ENCODE measurements at places on chromosomes 4 and X.

- no peak for DNase-seq
Measured at GRCh38 chr4:156685308-156685707, 286.3 kb downstream of the PDGFC start.

GRCh38 chrX:107716118-107716684 is 59.4 kb downstream of the TSC22D3 start:
- no peak for DNase-seq

- DNase-seq: no peak
Measured at GRCh38 chr4:123930996-123931395, 534.4 kb downstream of the SPRY1 start.

- no peak for DNase-seq
Measured at GRCh38 chr4:131534944-131535645, 1614.0 kb upstream of the PCDH10 start.

GRCh38 chrX:55109306-55109705 is 20.5 kb downstream of the PAGE2 start:
- DNase-seq: no peak

DNA sequence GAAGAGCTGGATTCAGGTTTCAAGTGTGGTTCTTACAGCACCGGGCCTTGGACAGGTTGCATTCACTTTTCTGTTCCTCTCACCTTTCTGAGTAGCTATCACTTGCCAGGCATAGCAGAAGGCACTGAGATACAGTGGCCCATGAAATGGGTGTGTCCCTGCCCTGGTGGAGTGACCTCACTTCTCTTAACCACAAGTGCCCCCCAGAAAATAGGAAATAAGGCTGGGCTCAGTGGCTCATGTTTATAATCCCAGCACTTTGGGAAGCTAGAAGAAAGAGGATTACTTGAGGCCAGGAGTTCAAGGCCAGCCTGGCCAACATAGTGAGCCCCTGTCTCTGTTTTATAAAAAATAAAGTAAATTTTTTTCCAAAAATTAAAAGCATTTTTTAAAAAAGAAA is 101.7 kb upstream of the KIT start:
- DNase-seq: no peak

DNA sequence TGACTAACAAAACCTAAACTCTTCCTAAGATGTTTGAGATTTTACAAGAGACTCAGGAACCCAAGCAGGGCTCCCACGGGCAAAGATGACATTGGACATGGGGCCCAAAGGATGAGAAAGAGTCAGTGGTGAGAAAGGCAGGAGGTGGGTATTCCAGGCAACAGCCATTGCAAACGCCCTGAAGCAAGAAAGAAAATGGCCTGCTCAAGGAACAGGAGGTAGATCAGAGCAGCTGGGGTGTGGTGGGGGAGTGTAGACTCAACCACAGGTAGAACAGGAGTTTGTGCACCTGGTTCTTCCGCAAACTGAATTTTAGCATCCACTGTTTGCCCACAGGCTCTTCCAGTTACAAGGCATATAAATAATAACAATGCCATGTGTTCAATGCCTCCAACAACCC is 3.3 kb downstream of the PPP2R2C start:
- DNase-seq: no peak

- no peak for DNase-seq
Measured at GRCh38 chrX:113136836-113137235, 296.2 kb upstream of the AMOT start.

GRCh38 chrX:15107367-15107988 is 162.4 kb downstream of the ASB9 start:
- no peak for DNase-seq

GRCh38 chr4:47010347-47010911 is 17.0 kb upstream of the GABRA4 start:
- DNase-seq: no peak

GRCh38 chr4:102174719-102175189 is 170.5 kb downstream of the SLC39A8 start:
- no peak for DNase-seq

DNA sequence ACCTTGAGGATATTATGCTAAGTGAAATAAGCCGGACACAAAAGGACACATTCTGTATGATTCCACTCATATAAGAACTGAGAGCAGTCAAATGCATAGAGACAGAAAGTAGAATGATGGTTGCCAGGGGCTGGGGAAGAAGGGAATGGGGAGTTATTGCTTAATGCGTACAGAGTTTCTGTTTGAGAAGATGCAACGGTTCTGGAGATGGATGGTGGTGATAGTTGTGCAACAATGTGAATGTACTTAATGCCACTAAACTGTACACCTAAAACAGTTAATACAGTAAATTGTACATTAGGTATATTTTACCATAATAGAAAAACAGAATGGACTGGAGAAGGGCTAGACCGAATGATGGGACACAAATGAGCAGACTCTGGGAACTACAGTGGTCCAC is 15.8 kb downstream of the MAOB start:
- no peak for DNase-seq

DNA sequence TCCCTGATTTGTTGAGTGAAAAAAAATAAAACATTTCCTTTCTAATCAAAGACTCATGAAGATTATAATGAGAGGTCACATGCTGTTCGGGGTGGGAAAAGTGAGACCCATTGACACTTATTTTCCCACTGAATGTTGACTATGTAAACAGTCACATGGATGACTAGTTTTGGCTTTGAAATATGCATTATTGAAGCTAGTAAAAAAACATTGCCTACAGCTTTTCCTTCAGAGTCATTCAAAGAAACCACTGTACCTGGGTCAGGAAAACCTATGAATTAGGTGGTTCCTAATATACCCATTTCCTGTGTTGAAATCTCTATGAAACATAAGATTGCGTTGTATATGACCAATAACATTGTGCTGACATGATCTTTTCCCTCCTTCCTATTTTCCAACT is 251.2 kb downstream of the CFAP299 start:
- DNase-seq: no peak

DNA sequence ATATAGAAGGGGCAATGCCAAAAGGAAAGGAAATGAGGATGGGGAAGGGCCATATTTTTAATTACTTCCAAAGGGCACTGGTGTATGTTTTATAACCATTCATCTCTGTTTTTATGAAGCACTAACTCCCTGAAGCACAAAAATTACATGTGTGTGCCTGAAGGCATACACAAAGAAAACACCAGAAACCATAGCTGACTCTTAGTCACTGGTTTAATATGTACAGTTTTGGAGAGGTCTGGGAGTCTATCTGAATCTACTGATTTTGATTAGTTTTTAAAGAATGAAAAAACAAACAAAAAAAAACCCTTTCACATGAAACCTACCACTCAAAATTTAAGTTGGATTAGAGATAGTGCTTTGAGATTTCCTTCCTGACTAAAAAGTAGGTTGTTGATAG is 438.7 kb downstream of the RPA4 start:
- DNase-seq: no peak

DNA sequence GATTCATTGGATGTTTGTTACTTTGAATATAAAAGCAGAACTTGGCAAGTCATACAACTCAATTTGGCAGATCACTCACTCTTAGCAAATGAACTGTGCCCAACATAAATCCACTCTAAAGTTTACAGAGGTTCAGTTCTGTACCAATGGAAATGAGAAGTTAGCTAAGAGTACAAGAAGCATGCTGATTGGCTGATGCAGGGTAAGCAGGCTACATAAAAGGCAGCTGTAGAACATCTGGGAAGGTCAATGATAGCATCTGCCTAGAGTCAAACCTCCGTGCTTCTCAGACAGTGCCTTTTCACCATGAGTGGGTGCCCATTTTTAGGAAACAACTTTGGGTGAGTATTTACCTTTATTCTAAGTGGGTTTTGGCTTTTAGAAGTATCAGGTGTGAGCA is at the start of gene TDO2:
TSS of gene TDO2 (plus strand) at position 244 of the 400 bp plus-strand sequence. CDS start at position 307, 63 bp downstream.
- no peak for DNase-seq

- DNase-seq: no peak
Measured at GRCh38 chr4:176464748-176465147, 145.0 kb downstream of the SPCS3 start.

GRCh38 chr4:76984127-76984526 is 34.6 kb downstream of the SEPTIN11 start:
- no peak for DNase-seq

DNA sequence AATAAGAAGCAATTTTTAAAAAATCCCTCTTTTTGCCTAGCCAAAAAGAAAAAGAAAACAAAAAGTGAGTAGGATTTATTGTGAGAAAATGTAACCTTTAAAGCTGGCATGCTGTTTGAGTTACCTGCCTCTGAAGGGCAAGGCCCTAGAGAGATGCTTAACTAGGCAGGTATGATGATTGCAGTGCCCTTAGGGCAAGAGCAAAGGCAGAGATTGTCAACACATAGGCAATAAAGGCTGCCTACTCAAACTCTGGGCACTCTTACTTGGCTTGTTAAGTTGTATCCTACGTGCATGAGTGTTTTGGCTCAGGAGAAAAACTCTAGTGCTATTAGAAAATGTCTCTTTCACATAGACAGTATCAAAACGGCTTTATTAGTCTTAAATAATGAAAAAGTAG is 306.0 kb downstream of the RPA4 start:
- DNase-seq: no peak

DNA sequence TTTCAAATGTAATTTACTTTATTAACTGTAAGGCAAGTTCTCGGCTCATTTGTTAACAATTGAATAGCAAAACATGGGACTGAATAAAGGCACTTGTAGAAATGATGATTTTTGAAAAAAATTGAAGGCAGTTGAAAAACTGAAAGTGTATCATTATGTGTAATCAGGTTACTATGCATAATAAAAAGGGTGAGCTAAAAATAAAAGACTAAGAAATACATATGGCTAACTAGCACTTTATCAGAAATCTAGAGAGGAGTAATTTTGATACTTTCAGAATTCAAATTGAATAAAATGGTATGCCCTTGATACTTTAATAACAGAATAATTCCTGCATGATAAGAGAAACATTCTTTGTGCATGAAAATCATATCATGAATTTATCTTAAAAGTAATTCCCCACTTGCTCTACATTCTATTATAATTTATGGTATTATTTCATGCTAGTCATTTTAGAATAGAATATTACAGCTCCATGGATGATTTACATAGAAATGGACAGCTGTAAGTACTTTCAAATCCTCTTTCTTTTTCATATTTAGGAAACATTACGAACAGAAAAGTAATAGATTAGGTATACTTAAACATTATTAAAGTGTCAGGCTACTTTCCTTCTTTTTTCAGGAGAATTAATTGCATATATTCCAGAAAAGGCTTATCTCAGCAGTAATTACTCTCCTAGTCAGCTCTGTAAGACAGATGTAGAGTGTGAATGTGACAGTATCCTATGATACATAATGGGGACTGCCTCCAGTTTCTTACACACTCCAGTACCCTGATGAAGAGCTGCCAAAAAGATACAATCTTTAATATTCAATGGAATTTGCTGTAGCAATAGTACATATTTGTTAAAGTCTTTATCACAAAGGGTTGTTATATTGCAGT is 697.3 kb downstream of the CCSER1 start:
- no peak for DNase-seq

DNA sequence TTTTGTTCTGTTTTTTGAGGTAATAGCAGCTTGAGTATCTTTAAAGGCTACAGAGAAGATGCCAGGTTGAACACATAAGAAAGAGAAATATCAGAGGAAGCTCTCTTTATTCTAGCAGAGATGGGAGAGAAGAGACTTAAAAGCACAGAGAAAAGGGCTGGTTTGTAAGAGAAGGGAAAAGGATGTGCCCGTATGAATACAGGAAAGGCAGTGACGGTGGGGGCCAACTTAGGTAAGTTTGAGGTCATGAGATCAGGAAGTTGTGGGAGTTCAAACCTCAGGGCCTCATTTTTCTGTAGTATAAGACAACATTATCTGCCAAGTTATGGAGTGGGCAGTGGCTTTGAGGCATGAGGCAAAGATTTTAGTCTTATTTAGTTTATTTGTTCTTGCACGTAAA is 121.3 kb upstream of the S100G start:
- peak; percentile 42 for DNase-seq

DNA sequence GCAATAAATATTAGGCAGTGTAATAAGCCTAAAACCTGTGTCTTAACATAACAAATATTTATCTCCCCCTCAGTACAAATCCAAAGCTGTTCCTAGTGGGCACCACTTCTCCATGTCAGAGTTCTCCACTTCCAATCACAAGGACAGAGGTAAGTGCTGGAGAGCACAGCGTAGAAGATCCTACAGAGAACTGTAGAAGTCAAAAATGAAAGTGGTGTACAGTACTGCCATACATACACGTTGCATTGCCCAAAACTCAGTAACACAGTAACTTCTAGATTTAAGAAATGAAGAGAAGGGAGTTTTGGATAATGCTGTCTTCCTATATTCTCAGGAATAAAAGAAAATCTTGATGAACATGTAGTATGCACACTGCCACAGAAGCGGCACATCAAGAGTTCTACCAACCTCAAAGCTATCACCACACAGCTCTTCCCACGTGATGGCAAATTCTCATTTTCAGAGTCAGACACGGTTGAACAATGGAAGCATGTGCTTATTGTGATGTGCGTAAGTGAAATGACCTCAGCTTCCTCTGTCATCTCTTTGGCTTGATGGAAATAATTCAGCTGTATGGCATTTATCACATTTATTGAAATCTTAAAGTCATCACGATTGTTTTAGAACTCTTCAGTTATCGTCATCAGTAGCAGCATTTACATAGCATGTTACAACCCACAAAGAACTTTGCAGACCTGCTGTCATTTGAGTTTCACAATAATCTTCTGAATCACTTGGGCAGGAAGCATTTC is 27.1 kb upstream of the SPANXN4 start:
- no peak for DNase-seq

- no peak for DNase-seq
Measured at GRCh38 chr4:127788517-127788916, 6.4 kb downstream of the HSPA4L start.

DNA sequence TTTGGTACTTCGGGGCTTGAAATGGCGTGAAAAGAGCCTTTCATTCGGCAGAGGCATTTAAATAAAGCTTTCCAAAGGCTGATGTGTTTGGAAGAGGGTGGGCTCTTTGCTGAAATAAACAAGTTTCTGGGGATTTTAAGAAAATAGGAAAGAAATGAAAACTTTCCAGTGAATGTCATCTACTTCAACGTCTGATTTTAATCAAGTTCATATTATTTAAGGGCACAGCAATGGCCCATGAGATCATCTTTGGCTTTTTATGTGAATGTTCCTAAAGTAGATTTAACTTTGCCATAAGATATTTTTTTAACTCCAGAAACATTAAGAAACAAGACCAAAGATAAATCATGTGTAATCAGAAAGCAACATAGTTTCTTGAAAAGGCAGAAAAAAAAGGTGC is 69.8 kb upstream of the TTC29 start:
- no peak for DNase-seq

DNA sequence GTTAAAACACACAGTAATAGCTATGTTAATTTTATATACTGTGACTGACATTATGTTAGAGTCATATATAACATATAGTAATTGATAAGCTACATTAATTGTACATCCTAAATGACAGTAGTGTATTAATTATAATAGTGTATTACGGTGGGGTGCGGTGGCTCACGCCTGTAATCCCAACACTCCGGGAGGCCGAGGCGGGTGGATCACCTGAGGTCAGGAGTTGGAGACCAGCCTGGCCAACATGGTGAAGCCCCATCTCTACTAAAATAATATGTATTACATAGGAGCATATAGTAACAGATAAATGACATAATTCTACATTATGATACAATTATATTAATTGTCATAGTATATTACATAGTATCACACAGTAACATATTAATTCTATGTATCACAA is 12.2 kb downstream of the ASMTL start:
- DNase-seq: no peak

- no peak for DNase-seq
Measured at GRCh38 chr4:140718241-140718952, 37.8 kb downstream of the TBC1D9 start.

Measured in stimulated activated CD4-positive, alpha-beta T cell treated with anti-CD3 and anti-CD28 coated beads, Interleukin-1b, Interleukin-23, amount 100 ng/mL, for 48 hours (primary cell).